ENCODE measurements at places on chromosomes 6 and 20.

- DNase-seq, result no peak
These were observed 50.5 kb upstream of the THEMIS start for GRCh38 chr6:127951172-127951917.

- DNase-seq, result no peak
These were observed 36.9 kb upstream of the FRMD1 start for GRCh38 chr6:168115748-168116437.

- DNase-seq, result no peak
These were observed 68.2 kb downstream of the NOX3 start for GRCh38 chr6:155387481-155387880.

DNA sequence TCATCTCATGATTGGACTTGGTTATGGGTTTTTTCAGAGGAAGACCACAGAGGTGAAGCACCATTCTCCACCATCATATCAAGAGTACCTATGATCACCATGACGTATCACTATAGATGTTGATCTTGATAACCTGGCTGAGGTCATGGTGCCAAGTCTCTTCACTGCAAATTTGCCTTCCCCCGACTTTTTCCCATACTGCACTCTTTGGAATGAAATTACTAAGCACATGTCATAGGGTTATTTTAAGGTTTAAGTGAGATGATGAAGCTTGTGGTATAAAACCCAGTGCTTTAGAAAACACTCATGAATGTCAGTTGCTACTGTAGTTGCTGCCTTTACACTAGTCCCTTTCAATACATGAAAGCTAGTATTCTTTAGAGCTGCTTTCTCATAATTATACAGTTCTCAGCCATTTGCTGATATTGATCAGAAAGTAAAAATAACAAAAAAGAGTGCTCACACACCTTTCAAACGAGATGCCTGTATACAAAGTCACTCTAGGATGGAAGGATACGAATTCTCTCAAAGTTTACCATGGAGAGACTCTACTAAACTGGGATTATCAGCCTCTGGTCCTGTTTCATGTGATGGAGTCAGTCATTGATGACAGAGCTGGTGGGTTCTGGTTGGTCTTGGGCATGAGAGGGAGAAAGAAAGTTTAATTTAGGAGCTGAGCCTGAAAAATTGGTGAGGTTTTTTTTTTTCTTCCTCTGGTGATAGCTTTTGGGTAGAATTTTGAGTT is 228.1 kb downstream of the PRL start:
- DNase-seq, result no peak

DNA sequence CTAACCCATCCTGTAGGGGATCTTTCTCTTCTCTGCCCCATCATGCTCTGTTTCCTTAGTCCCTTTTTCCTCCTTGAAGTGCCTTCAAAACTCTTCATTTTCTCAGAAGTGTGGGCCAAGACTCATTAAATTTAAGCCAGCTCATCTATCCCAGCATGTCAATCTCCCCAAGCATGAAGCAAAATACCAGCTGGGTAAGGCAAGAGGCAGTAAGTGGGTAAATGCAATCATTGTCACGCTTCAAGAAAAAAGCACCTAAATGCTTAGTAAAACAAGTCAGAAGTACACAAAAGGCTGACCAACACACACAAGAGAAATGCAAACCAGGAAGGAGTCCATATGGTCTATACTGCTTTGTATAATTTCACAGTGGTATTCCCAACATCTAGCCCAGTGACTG is 61.5 kb downstream of the COL12A1 start:
- no peak for DNase-seq

DNA sequence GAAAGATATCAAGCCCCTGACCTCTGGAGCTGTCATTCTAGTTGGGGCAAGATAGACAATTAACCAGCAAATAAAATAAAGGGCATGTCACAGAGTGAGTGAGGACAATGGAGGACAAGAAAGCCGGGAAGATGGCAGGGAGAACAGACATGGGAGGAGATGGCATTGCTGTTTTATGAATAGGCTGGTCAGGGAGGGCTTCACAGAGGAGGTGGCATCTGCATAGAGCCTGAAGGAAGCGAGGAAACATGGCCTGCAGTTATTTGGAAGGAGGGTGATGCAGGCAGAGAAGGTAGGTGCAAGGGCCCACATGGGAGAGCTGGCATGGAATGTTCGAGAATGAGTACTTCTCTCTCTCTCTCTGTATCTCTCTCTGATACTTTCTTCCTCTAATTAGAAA is 63.7 kb downstream of the EFCAB8 start:
- DNase-seq, result no peak

DNA sequence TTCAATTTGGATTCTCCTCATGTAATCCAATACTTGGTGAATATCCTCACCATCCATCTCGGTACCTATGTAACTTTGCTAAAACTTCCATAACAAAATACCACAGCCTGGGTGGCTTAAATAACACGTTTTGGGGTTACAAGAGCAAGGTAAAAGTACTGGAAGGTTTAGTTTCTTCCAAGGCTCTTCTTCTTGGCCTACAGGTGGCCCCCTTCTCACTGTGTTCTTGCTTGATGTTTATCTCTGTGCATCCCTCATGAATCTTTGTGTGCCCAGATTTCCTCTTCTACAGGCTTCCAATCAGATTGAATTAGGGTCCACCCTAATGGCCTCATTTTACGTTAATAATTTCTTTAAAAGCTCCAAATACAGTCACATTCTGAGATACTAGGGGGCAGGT is 163.3 kb upstream of the HCRTR2 start:
- no peak for DNase-seq

GRCh38 chr6:147244832-147245231 is 40.6 kb downstream of the STXBP5 start:
- DNase-seq, result no peak

DNA sequence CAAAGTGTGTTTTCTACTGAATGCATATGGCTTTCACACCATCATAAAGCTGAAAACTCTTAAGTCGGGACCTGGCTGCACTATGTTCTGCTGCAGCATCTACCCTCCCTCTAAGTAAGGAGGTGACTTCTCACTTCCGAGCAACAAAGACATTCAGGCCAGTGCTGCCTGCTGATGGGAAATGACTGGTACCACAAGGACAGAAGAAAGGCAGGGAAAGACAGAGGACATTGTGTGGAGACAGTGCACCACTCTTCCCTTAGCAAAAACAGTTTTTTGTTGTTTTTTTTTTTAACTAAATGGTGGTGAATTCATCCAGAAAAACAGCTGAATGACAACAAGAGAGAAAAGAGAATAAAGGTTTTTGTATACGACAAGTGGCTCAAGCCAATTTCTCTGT is 81.5 kb downstream of the MAP7 start:
- DNase-seq, result no peak

DNA sequence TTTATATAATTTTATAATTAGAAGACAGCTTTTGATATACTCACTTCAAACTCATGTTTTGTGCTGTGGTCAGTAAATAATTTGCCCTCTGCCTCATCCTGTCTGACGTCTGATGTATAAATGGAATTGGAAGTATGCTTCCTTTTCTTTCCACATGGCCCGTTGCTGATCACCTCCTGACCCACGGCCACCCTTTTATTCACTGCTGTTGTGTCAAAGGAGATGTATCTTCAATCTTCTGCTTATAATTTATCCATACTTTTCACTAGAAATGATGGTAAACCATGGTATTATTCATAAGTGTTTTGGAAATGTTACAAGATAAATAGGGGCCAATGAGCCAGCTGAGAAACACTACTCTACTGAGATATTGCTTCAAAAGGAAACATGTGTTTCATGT is 841.8 kb downstream of the PHF3 start:
- no peak for DNase-seq

DNA sequence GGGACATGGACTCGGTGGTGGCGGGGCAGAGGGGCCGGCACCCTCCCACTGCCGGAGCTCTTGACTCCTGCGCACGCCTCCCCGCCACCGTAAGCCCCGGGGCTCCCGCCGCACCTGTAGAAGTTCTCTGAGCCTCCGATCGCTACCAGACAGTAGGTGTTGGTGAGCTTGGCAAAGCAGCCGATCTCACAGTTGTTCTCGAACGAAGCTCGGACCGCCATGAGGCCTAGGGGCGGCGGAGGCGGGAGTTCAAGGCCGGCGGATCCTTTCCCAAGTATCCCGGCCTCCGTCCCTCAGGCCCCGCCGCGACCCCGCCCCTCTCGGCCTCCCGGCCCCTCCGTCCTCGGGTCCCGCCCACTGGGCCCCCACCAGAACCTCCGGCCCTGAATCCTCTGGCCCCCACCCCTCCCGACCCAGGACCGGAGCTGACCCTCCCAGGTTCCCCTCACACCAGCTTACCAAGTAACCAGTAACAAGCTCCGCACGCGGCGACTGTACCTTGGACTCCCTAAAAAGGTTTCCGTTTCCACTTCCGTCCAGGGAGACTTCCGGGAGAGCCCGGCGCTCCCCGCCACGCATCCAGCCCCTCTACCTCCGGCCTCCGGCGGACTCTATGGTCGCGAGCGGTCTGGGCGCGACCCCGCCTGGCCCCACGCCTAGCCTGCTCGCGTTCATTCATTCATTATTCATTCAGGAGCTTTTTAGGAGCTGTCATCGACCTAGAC is at the start of gene EIF6:
EIF6 (minus strand) TSS at position 506 of the 725 bp plus-strand sequence; CDS start at position 221, 285 bp downstream.
- peak; percentile 73 for DNase-seq
